ENCODE measurements at places on chromosomes 13 and 19.

DNA sequence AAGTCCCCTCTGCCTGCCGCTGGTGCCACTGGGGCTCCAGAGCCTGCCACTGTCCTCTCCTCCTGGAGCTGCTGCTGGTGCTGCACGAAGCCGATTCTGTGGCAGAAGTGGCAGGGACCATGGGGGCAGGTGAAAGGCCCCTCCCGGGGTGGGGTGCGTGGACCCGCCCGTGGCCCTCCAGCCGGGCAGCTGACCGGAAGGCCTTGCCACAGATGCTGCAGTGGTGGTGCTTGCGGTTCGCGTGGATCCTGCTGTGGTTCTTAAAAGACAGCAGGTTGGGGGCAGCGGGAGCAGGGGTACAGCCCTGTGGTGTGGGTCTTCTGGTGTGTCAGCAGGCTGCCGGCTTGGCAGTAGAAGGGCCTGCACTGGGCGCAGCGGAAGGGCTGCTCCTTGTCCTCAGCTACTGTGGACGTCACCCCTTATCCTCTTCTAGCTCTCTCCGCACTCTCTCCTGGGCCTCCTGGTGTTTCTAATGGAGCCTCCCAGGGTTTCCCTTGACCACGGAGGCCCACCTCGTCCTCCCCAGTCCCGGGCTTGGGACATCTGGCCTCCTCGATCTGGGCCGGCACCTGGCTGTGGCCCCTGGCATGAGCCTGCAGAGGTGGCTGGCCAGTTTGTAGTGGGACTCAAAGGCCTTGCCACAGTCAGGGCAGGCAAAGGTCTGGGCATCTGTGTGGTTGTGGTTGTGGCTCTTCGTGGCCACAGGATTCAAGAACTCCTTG, 380.4 kb downstream of the OLFM4 start:
- DNase-seq: no peak

- no peak for DNase-seq
Observed at GRCh38 chr13:99862244-99862643, 109.3 kb downstream of the ZIC5 start.

DNA sequence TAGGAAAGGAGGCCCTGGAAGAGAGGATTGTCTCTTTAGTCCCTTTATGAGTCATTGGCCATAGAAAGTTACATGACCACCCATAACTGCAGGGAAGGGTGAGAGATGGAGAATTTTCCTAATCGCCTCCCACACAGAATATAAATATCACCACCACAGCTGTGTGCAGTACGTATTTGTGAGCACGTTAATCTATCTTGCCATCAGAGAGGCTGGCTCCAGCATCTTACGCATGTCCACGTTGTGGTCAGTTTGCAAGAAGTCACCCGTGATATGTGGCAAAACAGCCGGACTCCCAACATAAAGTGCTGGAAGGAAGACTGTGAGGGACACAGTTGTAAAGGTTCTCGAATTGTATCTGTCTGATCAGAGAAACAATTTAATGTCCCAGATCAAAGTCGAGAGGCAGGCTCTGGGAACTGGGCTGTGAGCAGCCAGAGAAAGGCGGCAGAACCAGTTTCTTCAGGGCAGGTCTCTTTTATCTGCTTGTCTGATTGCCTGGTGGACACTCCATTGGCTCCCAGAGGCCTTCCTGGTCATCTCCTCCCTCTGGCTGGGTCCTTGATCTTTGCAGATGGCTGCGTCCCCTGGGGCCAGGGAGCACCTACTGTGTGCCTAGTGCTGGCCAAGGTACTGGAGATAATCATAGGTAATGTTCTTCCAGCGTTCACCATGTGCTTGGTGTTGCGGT, 74.9 kb downstream of the SIPA1L3 start:
- DNase-seq: no peak

GRCh38 chr13:42812316-42812715, 30.9 kb downstream of the FAM216B start:
- DNase-seq: no peak

DNA sequence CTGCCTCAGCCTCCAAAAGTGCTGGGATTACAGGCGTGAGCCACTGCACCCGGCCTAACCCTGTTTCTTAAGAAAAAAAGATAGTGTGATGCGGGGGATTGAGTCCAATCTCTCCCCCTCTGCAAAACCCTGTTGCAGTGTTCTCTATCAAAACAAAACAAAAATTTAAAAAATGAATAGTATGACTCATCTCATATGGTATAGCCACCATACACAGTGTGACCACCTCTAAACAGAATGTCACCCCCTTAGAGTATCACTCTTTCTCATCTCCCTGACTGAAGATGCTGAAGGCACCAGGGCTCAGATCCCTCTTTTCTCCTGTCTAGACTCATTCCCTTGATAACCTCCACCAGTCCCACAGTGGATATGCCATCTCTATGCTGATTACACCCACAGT, 6.8 kb upstream of the ERF start:
- no peak for DNase-seq

DNA sequence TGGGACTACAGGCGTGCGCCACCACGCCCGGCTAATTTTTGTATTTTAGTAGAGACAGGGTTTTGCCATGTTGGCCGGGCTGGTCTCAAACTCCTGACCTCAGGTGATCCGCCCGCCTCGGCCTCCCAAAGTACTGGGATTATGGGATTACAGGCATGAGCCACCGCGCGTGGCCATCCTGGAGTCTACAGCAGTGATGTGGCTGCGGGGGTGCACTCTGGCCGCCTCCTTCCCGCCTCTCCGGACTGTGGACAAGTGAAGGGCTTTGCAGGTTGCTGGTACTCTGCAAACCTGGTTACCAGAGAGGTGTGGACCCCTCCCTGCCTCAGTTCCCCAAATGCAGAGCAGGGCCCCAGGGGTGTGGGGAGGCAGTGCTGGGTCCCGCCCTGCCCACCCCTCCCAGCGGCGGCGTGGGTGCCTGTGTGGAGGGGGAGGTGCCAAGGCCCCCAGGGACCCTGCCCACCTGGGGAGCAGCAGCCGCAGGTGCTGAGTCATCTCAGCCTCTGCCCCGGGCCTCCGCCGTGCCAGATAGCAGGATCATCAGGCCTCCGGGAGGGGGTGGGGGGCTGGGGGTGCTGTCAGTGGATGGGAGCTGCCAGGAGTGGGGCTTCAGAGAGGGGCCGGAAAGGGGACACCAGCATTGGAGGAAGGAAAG, 23.1 kb downstream of the ARID3A start:
- DNase-seq: no peak

DNA sequence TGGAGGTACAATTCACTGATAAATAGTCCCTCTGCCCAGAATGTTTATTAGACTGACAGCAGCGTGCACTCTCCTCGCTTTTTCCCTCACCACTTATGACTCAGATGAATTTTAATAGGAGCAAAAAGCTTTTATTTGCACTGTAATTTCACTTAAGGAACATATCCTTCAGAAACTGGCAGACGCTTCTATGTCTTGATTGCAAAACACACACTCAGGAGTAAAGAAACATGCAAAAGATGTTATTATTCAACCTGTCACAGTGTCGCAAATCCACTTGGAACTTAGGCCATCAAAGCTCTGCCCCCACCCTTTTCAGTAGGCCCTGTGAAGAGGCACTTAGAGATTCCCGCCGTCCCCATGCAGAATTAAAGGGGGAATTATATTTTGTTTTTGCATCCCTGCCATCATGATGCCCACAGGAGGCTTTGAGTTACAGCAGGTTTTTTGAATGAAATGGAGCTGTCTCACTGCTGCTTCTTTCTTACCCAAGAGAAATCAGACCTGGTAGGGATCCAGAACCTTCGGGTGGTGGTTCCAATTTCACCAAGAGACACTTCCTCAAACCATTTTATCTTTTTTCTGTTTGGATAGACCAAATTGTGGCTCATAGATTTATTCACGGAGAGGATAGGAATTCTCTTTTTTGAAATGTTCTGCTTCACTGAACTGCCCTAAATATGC, 74.5 kb downstream of the GGACT start:
- DNase-seq: no peak

- no peak for DNase-seq
Observed at GRCh38 chr13:61466280-61466679, 50.6 kb upstream of the PCDH20 start.

GRCh38 chr19:40623403-40624251, 22.5 kb downstream of the LTBP4 start:
- no peak for DNase-seq

DNA sequence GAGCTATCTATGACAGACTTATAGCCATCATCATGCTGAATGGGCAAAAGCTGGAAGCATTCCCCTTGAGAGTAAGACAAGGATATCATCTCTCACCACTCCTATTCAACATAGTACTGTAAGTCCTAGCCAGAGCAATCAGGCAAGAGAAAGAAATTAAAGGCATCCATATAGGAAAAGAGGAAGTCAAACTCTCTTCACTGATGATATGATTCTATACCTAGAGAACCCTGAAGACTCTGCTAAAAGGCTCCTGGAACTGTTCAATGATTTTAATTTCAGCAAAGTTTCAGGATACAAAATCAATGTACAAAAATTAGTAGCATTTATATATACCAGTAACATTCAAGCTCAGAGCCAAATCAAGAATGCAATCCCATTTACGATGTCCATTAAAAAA, 21.7 kb upstream of the C1QTNF9B start:
- no peak for DNase-seq

DNA sequence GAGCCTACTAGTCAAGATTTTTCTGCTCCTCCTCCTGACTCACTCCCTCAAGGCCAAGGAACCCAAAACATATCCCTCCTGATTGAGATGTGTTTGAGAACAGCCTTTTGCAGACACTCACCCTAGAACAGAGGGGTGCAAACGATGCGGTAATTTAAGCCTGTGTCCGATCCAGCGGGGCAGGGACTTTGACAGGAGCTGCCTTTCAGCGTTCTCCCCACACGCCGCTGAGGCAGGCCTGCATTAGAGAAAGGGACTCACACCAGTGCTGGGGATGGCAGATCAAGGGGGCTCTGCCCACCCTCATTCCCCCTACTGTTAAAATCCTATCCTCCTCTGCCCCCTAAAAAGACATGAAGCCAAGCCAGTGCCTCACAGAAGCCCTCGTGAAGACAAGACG, 70.5 kb downstream of the CCDC70 start:
- no peak for DNase-seq

DNA sequence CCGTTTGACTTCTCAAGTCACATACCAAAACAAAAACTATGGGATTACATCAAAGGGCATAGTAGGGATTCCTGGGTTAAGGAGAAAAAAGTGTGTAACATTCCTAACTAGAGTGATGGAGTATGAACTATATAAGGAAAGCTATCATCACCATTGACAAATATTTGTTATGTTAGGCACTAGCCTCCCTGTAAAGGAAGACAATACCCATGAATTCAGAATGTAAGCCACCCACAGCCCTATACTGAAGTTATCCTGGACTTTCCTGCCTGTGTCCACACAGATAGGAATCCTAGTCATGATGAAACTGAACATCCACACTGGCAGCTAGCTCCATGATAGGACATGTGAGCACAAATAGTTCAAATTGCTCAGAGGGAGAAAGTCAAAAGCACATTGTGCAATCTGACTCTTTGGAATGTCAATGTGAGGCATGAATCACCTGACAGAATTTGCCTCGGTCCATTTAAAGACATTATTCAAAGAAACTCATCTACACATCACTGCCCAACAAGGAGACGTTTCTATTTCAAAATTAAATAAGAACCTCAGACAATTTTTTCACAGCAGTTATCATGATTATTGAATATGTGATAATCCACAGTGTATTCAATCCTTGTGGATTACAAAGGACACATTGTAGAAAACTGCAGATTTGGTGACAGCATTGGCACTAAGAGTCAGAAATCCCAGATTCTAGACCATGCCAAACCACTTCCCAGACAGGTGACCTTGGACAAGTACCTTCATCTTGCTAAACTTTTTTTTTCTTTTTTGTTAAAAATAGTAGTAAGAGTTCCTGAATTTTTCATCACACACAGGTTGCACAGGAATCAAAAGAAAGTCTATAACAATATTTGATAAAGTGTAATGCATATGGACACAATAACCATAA, 529.3 kb downstream of the IRS2 start:
- DNase-seq: no peak

DNA sequence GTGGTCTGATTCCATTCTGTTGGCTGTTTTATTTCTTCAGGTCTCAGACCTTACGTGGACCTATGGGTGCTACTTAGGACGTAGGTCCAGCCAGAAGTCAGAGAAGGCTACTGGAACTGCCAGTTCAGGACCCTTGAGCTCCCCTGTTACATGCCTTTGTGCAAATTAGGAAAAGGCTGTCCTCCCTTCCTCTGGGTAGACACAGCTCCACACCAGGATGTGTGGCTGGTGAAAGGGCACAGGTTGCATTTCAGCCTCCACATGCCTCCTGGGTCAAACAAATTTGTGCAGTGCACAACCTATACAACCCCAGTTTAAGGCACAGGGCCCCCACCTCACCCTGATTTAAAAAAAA, 43.9 kb upstream of the MAP3K10 start:
- no peak for DNase-seq

DNA sequence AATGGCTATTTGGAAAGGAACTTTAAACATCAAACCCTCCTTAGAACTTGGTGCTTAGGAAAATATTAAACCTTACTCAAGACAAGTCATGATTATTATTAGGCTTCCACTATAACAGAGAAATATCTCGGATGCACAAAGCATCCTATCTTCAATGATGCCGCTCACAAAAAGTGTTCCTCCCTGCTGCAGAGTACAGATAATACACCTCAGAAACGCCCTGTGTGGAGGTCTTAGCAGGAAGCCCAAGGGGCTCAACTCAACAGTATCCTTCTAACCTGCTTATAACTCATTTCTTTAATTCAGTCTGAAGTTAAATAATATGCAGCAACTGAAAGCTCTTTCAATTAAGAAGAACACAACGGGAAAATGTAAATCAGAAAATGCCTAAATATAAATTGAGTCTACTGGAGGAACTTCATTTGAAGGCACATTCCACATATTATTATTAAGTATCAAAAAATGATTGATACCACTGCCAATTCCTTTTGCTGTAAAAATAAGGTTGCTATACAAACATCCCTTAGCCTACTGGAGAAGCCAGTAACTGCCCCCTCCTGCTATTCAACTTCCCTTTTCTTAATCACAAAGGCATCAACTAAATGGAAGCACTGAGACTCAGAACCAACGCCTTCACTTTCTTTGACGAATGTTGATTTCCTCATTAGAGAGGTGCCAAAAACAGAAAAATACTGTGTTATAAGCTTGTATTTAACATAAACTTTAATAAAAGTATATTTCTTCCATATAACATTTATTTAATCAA, 12.0 kb downstream of the ELF1 start:
- DNase-seq: no peak

GRCh38 chr13:72637561-72637960, 89.9 kb downstream of the MZT1 start:
- no peak for DNase-seq

DNA sequence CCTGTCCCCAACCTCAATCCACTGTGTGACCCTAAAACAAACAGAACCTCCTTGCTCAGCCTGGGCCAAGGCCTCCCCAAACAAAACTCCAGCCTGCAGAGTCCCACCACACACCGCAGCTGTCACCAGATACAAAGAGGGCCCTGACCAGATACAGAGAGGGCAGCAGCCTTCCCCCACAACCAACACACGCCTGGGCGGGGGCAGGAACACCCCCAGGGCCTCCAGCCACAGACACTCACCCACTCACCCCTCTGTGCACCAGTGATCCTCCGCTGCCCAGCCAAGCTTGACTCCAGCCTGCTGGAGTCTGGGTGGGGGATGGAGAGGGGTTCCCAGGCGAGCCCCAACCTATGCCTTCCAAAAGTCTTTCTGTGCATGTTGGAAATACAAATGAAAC, 5.9 kb upstream of the CIRBP start:
- no peak for DNase-seq

GRCh38 chr19:7512400-7512851, 3.5 kb upstream of the ZNF358 start:
- no peak for DNase-seq
